ENCODE measurements at places on chromosomes 5 and 9.

DNA sequence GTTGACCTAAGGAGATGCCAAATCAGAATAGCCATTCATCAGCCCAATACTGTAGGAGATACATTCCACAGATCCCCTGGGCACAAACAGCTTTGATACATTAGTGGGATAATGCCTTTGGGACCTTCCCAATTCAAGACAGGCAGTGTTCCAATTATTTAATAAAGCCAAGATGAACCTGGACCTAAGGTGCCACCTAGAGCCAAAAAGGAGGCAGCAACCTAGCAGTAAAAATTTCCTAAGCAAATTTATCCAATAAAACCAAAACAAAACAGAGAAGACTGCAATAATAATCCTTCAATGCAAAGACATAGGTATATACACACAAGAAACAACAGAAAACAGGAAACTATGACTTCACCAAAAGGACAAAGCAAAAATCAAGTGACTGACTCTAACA, 253.0 kb downstream of the HINT1 start:
- no peak for DNase-seq

- no peak for DNase-seq
These were observed 46.6 kb upstream of the OLFM1 start for GRCh38 chr9:135040892-135041291.

DNA sequence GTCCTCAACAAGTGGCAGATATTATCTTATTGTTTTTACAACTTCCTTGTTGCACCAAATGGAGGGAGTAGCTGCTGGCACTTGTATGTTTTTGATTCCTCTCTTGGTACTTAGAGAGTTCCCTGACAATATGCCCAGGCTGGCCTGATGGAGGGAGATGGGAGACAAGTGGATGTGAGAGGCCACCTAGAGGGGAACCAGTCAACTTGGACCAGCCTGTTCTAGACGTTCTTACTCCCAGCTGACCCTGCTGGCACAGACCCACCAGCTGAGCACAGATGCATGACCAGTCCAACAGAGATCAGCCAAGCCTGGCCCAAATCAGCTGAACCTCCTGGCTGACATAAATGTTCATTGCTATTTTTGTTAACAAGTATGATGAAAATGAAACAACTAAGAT, 60.9 kb upstream of the GDNF start:
- DNase-seq, result no peak

GRCh38 chr5:154587123-154588026, 109.3 kb upstream of the HAND1 start:
- DNase-seq, result no peak

GRCh38 chr9:131237291-131237690, 39.0 kb downstream of the FAM78A start:
- no peak for DNase-seq

DNA sequence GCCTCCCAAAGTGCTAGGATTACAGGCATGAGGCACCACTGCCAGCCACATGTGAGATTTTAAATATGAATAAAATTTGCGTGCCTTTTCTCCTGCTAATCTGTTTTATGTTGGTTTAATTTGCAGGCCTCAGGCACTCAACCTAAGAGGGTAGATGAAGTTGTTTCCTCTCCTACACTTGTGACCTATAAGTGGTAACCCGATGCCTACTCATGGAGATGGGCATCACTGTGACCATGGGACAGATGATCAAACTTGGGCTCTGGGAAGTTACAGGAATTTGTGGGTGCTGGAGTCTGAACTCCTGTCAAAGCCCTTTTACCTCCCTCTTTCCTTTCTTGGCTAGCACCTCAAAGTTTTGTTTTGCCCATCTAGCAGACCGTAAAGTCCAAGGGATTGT, 1.1 kb downstream of the SLC28A3 start:
- DNase-seq, result no peak

GRCh38 chr5:65157906-65158603, 323.7 kb downstream of the ADAMTS6 start:
- no peak for DNase-seq

DNA sequence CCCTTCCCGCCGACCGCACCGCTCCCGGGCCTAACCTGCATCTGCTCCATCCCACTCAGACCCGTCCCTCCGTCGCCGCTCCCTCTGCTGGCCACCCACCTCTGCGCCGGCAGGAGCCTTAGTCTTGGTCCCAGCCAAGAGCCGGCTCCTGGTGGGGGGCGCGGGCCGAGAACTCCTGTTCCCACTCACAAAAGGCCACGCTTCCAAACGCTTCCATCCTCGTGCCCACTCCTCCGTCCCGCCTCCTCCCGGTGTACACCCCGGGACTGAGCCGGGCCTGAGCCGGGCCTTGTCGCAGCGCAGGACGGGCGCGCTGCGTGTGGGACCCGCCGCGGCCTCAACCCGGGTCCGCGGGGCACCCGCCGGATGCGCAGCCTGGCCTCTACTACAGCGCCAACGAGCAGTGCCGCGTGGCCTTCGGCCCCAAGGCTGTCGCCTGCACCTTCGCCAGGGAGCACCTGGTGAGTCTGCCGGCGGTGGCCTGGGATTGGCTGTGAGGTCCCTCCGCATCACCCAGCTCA, 7.5 kb downstream of the ADAMTS13 start:
- DNase-seq, result peak; percentile 19

GRCh38 chr5:31846934-31847333, 208.0 kb downstream of the PDZD2 start:
- DNase-seq, result no peak

- no peak for DNase-seq
These were observed 31.2 kb downstream of the PTPN3 start for GRCh38 chr9:109466623-109467590.

DNA sequence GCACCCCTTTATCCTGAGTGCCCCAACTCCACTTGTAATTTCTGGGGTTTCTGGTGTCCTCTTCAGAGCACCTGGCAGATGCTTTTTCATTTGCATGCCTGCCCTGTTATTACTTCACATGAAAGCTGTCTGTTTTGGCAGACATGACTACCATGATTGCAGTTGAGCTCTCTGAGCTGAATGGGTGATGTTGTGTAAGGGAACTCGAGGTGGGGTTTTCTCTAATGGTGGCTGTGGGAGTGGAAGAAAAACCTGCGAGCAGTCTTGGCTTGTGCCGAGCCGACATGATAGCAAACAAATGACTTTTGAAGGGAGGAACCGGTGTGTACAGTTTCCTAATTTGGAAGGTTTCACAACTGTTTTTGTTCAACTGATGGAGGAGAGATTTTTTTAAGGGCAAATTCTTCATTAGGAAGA, 196.2 kb downstream of the AOPEP start:
- DNase-seq, result no peak

DNA sequence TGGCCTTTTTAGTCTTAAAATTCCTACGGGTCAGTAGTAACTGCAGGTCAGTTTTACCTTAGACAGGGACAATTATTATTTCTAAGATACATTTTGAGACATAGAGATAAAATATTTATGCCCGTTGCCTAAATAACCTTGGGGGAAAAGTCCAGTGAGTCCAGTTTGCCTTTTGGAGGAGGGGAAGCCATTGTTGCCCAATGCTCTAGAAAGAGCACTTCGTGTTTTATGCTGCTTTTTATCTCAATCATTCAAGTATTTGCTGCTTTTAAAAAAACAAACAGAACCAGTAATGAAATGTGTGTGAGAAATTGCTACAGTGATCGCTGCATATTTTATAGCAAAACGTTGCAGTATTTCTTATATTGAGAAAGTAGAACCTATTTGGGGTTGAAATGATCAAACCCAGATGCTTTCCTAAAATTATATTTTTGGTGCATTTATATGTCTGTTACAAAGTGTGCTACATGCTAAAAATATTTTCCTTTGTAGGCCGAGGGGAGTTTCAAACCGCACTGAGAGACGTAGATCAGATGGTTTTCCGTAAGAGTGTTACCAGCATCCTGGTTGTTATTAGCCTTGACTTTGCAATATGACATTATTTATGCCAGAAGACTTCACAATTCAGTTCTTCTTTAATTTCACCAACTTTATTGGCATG, 266.8 kb downstream of the AOPEP start:
- DNase-seq, result no peak

DNA sequence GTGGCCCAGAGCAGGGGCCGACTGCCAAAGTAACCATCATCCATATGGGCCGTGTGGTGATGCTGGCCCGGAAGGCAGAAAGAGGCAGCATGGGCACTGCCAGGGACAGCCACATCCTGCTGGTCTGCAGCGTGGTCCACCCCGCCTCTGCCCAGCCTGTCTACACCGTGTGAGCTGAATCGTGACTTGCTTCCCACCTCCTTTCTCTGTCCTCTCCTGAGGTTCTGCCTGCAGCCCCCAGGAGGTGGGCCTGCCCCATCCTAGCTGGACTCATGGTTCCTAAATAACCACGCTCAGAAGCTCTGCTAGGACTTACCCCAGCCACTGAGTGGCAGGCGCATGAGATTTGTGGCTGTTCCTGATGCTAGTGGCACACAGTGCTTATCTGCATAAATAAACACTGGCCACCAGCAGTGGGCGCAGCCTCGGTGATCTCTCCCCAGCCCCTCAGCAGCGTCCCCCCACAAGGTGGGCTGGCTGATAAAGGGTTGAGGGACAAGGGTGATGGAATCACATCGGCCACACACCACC, 22.6 kb upstream of the SUSD3 start:
- no peak for DNase-seq

GRCh38 chr5:175235251-175235960, 208.6 kb downstream of the DRD1 start:
- no peak for DNase-seq

DNA sequence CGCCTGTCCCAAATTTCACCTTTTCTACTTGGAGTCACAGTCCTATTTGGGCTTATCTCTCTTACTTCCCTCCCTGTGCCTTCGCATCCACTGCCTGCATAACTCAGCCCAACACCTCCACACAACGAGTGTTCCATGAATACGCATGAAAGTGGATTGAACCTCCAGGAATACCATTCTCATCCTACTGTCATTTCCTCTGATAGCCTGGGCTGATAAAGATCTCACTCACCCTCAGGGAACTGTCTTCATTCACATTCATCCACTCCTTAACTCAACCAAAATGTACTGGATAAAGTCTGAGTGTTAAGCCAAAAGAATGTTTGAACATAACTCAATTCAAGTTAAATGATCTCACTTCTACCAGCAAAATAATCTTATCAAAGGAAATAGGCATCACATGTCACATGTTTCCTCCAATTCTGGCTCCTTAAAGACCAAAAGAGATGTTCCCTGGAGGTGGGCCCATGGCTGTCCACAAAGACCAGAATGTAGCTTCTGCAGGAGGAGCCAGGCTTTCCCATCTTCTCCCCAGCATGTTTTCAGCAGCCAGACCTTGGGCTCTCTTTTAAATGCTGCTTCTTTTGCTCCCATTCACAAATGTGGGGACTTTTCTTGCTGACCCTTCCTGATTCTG, 28.4 kb upstream of the TRIO start:
- no peak for DNase-seq

DNA sequence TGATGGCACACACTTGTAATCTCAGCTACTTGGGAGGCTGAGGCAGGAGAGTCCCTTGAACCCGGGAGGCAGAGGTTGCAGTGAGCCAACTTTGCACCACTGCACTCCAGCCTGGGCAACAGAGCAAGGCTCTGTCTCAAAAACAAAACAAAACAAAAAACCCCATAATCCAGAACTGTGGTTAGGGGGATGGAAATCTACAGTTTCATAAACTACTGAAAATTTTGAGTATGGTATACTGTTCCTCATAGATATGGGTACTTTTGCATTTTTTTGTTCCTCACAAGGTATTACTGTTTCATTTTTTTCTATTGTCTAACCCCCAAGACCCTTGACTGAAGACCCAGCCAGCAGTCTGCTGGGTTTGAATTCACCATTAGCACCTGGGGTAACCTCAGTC, 52.2 kb upstream of the MAP3K1 start:
- no peak for DNase-seq

- no peak for DNase-seq
These were observed 39.4 kb downstream of the MAT2B start for GRCh38 chr5:163544836-163545235.

DNA sequence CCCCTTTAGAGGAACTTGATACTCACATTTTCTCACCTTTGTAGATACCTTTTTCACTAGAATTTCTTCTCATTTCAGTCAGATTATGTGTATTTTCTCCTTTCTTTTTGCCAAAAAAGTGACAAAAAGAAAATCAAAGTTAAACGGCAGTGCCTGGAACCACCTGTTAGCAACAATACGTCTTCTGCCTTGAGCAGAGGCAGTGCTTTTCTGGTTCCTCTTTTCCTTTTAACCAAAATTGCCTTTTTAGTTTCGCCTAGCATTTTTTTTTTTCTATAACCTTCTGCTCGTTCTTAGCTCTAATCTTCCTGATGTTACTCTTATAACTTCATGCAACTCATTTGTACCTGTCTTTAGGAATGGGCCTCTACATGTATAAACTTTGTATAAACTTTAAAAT, 26.1 kb downstream of the SMIM32 start:
- DNase-seq, result no peak

DNA sequence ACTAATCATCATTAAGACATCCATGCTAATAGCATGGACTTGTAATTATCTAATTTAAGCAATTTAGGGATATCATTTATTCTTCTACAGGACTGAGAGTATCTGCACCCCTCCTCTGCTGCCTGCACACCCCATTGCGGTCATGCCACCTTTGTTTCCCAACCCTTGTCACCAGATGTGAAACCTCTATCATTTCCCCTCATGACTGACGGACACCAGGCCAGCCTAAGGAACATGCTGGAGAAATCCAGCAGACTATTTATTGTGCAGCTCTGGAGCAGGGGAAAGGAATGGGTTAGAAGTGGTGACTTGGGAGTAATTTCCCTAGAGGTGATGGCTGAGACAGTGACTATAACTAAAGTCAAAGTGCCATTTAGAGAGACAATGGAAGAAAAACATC, 40.7 kb downstream of the UGCG start:
- DNase-seq, result no peak

DNA sequence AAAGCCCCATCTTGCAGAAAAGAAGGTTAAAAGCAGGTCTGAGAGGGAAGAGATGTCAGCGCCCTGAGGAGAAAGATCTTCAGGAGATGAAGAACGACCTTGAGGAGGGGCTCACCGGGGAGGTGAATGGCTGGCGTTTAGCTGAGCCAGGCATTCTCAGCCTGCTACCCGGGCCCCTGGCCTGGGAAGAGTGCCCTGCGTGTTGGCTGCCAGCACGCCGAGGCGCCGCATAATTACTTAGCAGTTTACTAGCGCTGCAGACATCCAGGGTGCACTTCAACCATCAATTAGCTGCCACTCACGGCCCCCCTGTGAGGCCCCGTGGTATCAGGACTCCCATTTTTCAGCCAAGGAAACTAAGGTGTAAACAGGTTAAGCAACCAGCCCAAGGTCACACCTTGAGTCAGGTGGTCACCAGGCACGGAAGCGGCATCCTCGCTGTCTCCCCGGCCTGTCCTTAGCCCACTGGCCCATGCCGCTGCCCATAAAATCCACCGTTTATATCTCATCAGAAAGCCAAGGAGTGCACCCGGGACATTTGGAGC, 551.9 kb downstream of the BNC2 start:
- DNase-seq, result no peak

GRCh38 chr9:125993466-125993865, 246.3 kb downstream of the PBX3 start:
- no peak for DNase-seq

DNA sequence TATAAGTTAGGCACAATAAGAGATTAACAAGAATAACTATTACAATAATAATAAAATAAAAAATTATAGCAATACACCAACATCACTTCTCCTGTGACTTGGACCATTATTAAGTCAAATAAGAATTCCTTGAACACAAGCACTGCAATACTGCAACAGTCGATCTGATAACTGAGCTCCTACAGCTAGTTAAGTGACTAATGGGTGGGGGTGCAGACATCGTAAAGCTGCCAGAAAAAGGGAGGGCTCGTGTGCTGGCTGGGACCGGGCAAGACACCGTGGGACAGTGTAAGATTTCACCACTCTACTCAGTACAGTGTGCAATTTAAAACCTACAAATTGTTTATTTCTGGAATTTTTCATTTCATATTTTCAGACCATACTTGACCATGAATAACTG, 78.8 kb downstream of the SNX24 start:
- DNase-seq, result no peak

GRCh38 chr5:151619812-151620460, 28.8 kb upstream of the FAT2 start:
- DNase-seq, result no peak

All from activated gamma-delta T cell treated with Interleukin-2 at 50 U/mL for 16 hours (primary cell).